Chondrocyte (in vitro differentiated cells): ENCODE measurements at places on chromosomes 3 and 15. TPM values are rescaled to one million over a fixed set of nuclear protein-coding genes. Genes with fewer than 3 reads are reported as not detected.

CCDC174 gene
- total RNA-seq: 15.4 to 18.6 TPM (median 17.2 TPM) in 3 replicates

CIDEC gene
- not detected in 3 replicates for total RNA-seq

A4GNT gene
- total RNA-seq: not detected in 3 replicates

DNA sequence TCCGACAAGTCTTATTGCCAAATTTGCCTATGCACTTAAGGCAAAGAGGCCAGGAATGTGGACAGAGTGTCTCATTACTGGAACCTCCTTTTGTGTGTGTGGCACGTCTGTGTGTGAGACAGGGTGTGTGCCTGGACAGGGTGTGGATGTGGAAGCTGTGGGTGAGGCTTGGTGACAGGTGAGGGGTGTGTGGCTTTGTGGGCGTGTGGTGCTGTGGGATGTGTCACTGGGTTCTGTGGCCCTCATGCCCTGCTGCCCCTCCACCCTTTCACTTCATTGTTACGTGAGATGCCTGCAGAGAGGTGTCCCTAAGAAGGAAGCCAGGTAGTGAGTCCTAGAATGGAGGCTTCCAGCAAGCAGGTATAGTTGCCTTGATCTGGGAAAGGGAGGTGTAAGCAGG, 244.0 kb upstream of the CHRNA7 start:
- DNase-seq: no peak

DNA sequence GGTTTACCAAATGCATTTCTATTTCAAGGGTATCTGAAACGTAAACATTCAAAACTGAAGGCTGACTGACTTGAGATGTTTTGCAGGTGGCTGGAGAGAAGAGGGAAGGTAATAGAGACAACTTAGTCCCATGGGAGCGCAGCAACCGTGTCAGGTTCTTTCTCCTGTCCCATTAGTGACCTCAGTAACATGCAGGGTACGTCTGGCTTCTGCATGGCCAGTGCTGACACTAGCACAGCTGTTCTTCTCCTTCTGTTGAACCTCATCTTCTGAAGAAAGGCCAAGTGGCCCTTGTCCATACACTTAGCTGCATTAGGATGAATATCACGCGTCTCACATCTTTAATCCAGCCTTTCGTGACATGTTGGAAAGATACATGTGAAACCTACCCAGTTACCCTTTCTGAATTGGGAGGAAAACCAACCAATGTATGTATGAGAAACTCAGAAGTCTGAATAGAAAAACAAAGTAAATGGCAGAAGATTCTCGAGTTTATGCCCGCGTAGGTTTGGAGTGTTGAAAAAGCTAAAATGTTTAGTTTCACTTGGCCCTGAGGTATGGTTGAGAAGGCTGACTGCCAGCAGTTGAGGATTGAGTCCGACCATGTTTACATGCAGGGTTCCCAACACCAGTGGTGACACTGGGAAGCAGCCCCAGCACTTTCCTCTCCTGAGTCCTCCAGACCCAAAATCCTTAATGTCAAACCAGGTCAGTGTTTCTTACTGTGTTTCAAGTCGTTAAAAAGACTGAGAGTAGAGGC, 10.3 kb downstream of the NCBP2 start:
- no peak for DNase-seq

DNA sequence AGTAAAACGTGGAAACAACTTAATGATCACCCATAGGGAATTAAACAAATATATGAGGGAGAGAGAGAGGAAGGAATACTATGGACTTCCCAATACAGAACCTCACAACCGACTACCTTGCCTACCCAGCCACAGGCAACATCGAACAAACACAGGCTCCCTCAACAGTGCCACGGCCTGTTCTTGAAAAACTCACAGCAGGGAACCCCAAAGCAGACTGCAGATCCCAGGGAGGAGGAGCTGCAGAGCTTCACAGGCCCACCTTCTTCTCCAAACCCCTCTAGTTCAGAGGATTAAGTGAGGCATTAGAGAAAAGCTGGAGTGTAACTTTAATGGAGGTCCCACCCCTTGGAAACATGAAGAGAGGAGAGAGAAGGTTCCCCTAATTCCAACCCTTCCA, 110.2 kb downstream of the ST8SIA2 start:
- DNase-seq: no peak

DNA sequence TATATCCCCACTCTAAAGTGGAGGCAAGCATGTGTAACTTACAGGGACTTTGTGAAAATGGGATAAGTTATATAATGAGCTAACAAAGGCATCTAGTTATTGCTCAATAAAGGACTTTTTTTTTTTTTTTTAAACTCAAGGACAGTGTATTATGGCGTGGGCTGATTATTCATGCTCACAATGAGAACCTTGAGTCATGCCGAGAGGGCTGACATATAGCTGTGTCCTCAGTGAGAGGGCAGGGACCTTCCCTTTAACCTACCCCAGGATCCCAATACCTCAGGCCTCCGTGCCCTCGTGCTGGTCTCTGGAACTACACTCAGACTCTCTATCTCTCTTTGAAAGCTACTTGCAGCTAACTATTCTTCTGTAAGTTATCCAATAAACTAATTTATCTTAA, 319.9 kb upstream of the ICE2 start:
- no peak for DNase-seq

DNA sequence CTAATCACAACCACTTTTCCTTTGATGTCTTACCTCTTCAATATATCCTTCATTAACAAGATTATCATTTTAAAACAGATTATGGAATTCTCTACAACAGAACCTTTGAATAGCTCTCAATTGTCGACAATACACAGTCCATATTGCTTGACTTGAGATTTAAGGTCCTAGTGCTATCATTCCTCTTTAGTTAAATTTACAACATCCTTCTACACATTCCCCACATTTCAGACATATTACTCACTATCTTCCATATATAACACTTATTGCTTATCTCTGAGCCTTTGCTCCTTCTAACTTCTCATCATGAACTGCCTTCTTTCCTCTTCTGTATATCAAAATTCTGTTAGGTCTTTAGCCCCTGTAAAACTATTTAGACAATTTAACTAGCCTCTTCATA, 247.0 kb downstream of the STXBP5L start:
- DNase-seq: no peak

GRCh38 chr3:37753428-37753827, 108.3 kb upstream of the CTDSPL start:
- no peak for DNase-seq

DNA sequence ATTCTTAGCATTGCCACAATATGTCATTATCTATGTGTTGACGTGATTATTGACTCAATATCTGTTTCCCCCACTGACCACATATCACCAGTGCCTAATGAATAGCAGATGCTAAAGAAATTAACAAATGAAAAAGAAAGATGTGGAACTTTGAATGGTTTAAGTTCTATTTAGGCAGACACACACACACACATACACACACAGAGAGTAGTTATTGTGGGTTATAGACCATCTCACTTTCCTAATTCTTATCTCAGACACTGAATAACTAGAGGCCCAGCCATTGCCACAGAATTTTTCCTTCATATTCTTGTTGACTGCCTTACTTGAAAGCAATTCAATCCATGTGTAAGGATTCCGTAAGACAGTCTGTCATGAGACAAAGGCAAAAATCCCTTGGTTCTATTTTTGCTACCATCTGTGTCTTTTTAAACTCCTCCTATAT, 61.9 kb upstream of the PHLDB2 start:
- no peak for DNase-seq

DNA sequence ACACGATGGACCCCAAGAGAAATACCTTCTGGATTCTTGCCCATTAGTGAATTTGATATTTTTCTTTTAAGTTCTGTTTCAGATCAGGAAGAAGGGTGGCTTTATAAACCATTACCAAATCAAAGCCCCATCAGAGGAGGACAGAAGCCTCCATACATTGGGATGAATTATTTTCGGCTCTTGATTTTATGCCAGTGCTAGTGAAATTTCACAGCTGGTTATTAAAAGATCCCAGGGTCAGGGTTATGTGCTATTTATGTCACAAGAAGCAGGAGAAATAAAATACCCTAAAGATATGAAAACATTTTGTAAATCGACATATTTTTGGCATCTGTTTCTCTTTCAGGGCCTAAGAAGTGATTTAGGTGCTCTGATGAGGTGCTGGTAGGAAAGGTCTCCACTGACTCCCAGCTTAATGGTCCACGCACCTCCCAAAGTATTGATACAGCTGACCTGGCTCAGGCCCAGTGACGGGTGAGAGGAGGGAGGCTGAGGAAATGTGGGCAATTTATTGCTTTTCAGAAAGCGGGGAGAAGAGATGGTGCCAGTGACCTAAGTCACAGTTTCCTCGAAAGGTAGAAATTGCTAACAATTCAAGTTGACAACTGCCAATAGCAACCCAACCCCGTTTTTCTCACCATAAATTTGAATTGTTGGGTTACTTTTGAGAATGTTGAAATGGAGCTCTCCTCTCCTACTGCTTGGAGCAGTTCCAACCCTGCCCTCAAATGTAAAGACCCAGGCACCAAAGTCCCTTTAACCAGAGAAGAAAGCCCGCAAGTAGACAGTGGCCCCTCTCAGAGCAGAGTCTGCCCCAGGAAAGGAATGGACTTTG, 315.6 kb upstream of the NR2E3 start:
- no peak for DNase-seq

DNA sequence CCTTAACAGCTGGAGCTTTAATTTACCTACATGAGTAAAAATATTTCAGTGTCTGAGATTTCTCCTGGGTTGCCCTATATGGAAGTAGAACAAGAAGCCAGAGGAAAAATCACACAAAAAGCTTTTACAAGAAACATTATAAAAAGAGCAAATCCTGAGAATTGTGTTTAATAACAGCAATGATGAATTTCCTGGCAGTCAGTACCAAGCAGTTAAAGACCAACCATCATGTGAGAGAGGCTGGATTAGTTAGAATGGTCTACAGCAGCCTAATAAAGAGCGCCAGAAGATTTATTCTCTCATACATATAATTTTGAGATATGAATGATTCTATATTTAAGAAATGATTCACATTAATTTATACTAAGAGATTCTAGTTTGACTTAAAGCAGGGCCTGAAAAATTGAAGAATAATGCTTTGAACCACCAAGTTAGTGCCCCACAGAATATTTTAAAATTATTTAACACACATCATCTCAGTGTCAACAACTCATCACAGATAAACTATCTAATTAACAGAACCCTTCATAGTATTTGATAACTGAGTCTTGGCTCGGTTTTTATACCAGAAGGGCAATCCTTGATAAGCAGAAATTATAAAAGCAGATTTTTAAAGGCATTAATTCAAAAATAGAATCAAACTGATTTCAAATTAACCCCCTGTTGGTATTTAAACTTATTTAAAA, 59.9 kb upstream of the DPH6 start:
- DNase-seq: no peak

DNA sequence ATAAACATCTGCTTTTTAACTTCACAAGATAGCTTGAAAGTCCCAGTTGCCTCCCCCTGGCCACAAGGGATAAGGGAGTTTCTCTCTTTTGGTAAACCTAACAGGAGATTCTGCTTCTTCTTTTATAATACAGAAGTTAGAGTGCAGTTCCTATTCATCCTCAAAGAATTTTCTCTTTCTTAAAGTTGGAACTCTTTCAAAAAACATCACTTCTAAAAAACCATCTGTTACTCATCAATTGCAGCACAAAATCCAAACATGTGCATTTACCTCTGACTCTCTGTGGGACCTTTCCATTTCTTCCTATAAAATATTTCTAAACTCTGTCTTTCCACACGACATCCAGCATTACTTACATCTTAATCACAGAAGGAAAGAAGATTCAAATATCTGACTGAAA, 5.1 kb downstream of the DPH6 start:
- no peak for DNase-seq
